ENCODE measurements at places on chromosomes 3 and 15.

DNA sequence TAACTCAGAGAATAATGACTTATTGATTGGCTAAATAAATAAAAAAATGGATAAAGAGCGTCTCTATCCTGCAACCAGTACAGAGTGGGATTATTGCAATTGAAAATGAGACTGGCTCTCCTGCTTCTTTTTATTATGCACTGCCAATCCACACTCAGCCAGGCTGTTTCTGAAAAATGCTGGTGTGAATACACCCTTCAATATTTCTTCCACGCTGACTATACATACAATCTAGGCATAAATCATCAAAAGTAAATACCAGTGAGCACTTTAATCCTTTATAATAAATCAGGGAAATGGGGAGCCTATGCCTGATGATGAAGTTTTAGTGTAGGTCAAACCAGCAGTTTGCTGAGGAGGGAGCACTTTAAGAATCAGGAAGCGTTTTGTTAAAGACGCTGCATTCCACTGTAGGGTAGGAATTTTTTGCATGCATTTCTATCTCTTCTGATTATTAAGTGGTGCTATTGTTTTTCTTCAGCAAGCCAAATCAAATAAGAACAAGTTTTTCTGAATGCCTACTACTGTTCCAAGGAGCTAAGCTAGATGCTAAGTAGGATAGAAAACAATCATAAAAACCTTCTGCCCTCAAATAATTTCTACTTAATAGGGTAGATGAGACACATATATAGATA is 781.5 kb downstream of the TBL1XR1 start:
- DNase-seq = no peak

DNA sequence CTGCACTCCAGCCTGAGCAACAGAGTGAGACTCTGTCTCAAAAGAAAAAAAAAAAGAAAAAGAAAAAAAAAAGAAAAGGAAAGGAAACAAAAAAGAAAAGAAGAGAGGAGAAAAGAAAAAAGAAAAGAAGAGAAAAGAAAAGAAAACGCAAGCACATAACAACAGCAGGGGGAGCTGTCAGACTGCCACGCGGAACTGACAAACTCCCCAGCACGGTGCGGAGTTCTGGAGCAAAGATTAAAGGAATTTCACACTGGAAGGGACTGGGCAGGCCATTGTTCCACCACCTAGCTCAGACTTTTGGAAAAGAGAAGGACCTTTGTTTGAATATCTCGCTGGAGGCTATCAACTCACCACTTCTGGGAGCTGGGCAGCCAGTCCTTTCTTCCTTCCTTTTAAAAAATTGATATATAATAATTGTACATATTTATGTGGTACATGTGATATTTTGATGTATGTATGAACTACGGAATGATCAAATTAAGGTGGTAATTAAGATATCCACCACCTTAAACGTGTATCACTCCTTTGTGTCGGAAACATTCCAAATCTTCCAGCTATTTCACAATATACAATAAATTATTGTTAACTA is 40.5 kb downstream of the DPPA2 start:
- no peak for DNase-seq

DNA sequence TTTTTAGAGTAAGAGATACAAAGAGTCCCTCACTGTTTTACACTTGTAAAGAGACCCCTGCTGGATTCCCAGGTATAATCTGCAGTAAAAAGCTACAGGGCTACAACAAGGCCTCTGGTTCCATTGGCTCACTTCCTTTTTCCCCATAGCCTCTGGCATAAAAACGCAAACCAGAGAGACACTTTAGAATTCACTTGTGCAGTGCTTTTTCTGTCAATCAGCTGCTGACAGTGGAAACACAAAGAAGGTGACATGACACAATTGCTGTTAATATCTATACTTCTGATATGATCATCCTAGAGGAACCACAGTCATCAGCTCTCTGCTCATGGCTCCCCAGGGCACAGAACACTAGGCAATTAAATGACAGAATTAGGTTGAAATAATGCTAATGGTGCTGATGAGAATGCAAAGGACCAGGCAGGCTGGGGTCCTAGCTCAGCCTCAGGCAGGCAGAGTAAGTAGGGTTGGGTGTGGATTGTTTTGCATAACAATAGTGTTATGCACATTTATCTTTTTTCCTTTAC is 667.9 kb upstream of the CFAP20DC start:
- no peak for DNase-seq

DNA sequence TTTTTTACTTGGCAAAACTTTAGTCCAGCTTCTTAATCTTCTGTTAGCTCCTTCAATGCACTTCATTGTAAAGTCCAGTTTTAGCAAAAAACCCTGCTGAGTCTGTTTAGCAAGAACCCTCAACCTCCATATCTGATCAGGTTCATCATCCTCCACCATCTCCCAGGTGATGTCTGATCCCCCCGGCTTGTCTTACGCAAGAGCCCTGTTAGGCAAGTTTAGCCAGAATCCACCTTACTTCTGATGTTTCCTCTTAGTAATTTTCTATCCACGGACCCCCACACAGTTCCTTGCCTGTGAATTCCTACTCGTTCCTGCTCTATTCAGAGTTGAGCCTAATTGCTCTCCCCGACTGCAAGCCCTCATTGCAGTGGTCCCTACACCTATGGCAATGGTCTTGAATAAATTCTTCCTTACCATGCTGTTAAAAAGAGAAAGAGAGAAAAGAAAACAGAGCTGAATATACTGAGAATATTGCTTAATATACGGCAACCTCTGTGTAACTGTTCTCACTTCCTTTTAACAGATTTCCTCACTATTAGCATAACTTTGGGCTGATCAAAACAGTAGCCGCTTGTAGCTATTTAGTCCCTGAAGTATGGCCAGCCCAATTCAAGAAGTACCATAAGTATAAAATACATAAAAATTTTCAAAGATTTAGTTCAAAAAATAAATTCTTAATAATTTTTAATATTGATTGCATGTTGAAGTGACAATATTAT is 78.7 kb upstream of the MME start:
- no peak for DNase-seq

- no peak for DNase-seq
These were observed 62.6 kb upstream of the PRR20G start for GRCh38 chr3:127350172-127351050.

GRCh38 chr15:80785335-80785734 is 6.2 kb downstream of the CEMIP start:
- DNase-seq = no peak

DNA sequence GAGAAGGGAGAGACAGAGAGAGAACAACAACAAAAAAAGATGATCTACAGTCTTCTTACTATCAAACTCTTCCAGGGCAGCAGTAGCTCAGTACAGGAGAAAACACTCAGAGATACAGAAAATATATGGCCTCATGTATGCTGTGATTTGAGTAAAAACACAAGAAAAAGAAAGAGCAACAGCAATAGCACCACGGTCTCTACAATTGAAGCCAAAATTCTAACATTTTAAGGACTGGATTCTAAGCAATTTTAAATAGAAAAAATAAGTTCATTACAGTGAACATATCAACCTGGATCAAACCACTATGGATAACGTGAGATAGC is 43.5 kb upstream of the ALCAM start:
- no peak for DNase-seq

DNA sequence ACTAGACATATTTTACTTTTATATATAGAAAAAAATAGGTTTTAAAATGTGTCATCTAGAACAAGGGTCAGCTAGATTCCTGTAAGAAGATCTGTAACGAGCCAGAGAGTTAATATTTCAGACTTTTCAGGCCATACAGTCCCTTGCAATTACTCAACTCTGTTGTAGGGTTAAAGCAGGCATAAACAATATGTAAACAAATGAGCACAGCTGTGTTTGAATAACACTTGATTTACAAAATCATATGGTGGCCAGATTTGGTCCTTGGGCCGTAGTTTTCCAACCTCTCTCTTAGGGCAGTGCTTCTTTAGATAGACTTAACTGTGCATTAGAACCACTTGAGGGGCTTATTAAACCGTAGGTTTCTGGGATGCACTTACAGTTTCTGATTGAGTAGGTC is 19.6 kb downstream of the LRRC57 start:
- no peak for DNase-seq
